ENCODE measurements at places on chromosomes 12 and 14.

- peak; percentile 88 for DNase-seq
Measured at GRCh38 chr14:93035917-93036651, 79.6 kb downstream of the ITPK1 start.

DNA sequence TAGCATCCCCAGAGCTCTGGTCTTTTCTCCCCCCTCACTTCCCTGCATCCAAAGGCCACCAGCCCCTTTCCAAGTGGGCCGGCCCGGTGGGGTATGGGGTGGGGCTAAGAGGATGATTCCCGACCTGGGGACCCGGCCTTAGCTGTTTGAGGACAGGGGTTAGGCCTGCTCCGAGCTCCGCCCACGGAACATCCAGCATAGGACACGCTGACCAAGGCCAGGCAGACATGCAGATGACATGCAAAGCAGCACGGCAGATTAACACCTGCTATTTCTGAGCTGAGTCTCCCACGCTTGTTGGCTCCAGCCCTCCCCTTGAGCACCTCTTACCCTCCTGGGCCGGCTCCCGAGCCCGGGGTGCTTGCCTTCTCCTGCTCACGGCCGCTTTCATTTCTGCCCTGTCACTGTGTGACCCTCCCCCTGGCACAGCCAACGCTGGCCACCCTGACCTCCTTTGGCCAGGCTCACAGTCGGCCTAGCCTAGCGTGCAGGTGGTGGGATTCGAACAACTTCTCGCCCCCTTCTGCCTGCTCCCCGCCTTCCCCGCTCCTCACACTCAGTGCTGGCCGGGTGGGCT is 40.2 kb downstream of the TEAD4 start:
- no peak for DNase-seq

DNA sequence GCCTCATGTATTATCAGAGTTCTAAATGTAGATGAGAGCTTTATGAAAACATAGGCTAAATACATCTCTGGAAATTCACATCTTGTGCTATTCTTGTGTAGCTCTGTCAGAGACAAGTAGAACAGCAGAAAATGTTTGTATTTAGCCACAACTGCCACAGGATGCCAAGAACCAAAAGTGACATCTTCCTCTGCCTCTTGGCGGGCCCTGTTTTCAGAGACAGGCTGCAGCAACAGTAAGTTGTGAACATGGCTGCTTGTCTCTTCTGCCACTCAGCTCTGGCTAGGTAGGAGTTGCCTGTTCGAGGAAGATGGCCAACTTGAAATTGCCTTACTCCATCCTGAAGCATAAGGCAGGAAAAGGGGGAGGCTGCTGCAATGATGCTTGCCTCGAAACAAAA is 30.4 kb downstream of the SETD3 start:
- no peak for DNase-seq

DNA sequence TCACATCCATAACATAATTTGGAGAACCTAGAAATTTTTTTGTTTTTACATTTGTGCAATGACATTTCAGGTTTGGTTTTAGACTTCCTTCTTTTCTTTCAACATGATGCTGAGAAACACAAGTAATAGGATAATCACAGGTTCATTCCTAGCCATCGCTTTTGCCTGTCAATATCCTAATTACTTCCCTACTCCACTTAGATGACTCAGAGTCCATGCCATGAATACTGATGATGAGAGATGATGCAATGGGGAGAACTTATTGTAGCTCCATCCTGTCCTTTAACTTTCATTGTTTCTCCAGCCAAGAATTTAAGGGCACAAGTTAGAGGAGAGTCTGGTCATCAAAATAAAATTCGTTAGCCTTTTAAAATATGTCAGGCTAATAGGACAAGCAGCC is 101.3 kb downstream of the PTPRO start:
- DNase-seq = no peak

DNA sequence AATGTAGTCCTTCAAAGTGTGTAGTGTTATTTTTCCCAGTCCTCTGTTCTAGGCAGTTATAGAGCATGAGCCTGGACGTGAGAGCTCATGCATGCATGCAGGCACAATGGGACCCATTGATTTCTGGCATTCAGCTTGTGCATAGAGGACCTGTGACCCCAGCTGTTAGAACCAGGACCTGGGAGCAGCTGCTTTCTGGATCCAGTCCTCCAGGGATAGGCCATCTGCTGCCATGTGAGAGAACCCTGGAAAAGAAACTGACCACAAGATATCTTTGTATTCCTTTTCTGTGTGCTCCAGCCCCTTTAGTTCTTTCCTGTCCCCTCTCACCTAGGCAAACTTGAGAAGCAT is 76.9 kb downstream of the SUSD6 start:
- no peak for DNase-seq

GRCh38 chr14:23301969-23302289 is 730 bp downstream of the PPP1R3E start:
- no peak for DNase-seq

GRCh38 chr12:13503094-13503835 is 306.7 kb downstream of the EMP1 start:
- DNase-seq = no peak

DNA sequence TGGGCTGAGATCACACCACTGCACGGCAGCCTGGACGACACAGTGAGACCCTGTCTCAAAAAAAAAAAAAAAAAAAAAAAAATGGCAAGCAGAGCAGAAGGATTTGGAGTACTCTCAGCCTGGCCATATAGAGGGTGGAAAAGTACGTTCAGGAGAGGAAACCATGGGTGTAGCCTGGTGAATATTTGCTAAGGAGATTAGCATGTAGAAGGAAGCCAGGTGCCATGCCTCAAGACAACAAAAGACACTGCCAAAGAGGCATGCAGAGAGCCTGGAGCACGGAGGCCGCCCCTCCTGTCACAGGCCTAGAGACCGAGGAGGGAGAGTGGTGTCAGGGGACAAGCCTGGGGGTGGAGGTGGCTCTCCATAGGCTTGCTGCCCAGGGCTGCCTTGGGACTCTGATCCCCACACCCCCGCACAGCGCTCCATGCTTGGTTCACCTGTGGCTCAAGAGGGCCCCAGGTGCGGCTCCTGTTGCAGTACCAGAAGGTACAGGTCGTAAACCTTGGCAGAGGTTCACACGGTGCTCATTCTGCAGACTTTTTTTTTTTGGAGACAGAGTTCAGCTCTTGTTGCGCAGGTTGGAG is 27.9 kb upstream of the DEGS2 start:
- no peak for DNase-seq

- no peak for DNase-seq
Measured at GRCh38 chr12:20211981-20212421, 156.3 kb upstream of the PDE3A start.

GRCh38 chr14:94964181-94964580 is 193.1 kb downstream of the DICER1 start:
- DNase-seq = no peak

- DNase-seq = peak; percentile 89
Measured at GRCh38 chr12:79547044-79547734, 143.6 kb downstream of the PAWR start.

- no peak for DNase-seq
Measured at GRCh38 chr12:49330631-49331379, 6.2 kb downstream of the C1QL4 start.

DNA sequence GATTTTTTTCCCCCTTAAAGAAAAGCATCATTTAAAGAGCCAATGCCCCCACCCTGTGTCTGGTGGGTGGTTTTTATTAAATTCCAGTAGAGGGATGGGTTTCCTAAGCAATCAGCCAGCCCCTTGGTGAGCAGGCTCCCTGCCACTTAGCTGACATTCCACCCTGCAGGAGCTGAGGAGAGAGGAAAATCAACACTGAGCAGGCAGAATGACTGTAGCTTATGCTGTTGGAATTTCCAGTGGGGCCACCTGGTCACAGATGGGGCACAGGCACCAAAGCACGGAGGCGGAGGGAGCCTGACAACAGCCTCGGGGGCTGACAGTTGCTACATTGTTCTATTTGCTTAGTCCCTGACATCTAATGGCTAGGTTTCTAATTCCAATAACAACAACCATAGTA is 127.7 kb downstream of the TMEM30B start:
- DNase-seq = peak; percentile 55

DNA sequence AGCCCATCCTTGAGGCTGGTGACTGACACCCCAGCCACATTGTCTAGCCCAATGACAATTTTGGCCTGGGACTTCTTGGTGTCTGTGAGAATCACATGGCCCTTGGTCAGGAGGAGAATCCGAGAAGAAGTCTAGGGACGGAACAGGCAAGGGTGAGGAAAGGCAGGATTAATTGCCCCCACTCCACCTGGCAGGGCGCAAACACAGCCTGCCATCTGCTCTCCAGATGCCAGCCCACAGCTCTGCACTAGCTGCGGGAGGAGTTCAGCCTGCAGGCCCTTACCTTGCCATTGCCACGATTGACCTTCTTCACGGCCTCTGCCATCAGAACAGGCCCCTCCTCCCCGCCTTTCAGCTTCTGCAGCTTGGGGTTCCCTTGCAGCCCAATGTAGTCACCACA is 13.1 kb upstream of the TAC3 start:
- DNase-seq = no peak

DNA sequence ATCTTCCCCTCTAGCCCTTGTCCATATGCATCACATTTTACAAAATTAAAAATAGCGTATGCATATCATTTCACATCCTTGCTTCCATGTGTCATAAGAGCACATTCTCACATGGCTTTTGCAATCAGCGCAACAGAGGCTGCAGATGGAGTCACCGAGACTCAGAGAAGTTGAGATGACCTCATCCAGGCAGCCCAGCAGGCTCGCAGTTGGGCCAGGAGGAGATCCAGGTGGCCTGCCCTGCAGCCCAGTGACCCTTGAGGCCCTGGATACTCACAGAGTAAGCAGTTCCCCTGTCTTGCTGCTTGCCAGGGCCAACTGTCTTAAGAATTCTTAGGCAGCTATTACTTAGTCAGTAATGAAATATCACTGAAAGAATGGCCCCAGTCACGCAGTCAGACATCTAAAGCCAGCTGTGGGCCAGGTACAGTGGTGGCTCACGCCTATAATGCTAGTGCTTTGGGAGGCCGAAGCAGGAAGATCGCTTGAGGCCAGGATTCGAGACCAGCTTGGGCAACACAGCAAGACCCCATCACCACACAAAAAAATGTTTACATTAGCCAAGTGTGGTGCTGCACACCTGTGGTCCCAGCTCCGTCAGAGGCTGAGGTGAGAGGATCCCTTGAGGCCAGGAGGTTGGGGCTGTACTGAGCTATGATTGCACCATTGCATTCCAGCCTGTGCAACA is 9.1 kb downstream of the CAMKK2 start:
- no peak for DNase-seq

DNA sequence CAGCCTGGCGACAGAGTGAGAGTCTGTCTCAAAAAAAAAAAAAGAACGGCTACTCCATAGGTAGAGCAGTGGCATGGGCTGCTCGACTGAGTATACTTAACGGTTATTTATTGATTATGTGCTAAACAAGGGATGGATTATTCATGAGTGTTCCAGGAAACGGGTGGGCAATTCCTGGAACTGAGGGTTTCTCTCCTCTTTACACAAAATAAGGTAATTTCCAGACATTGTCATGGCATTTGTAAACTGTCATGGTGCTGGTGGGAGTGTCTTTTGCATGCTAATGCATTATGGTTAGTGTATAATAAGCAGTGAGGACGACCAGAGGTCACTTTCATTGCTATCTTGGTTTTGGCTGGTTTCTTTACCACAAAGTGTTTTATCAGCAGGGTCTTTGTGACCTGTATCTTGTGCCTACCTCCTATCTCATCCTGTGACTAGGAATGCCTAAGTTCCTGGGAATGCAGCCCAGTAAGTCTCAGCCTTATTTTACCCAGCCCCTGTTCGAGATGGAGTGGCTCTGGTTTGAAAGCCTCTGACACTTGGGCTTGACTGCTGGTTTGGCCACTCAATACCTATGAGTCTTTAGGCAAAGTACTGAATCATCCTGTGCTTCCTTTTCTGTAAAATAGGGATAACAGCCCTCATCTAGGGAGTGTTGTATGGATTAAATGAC is 3.2 kb downstream of the DGLUCY start:
- DNase-seq = no peak

GRCh38 chr14:104689881-104690711 is 678 bp downstream of the INF2 start:
- DNase-seq = no peak

DNA sequence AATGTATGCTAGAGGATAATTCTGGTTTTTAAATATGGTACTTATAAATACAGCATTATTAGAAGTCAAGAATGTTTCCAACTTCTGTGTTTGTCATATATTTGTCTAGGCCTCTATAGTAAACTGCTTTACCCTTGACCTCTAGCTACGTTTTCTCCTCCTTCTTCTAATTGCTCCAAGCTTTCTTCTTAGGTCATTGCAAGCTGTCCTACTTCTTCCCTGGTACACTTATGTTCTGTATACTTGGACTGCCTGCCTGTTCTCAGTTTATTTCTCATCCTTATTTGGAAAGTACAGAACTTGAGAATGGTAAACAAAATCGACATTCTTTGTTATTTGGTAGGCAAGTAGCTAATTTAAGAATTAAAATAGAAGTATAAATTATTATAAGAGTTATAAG is 23.9 kb upstream of the ATP2B1 start:
- no peak for DNase-seq

DNA sequence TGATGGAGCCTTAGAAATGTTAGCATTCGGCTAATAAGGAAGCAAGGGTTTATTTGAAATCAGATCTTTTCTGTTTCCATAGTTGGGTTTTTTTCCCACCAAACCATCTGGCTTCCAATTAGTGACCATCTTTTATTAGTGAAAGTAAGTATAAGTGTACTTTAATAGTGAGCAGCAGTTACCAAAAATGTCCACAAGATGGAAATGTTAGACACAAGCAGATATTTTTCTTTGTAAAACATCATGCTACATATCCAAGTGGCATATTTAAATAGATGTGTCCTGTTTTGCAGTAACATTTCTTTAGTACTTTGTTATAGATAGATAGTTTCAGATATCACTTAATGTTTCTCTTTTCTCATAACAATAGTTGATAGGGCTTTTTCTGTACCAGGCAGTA is 28.8 kb downstream of the YEATS4 start:
- DNase-seq = no peak
